ENCODE measurements at places on chromosomes 6 and 20.

- no peak for DNase-seq
These were observed 165.7 kb downstream of the MTFR2 start for GRCh38 chr6:136084403-136084802.

DNA sequence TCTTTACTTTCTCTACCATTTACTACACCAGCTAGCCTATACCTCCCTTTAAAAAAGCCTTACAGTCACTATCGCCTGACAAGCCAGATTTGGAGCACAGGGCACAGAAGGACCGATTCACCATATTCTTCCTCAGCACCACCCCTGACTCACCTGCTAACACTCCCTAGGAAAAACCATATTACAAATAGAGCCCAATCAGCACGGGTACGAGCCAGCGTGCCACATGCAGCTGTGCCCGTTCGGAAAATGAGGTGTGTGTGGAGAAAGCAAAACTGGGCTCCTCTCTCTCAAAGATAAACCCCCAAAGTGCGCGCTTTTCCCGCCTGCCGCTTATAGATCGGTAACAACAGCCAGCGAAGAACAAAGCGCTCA is 1.2 kb downstream of the SYNCRIP start:
- peak; percentile 4 for DNase-seq

- no peak for DNase-seq
These were observed 26.6 kb upstream of the TGM2 start for GRCh38 chr20:38191654-38192053.

DNA sequence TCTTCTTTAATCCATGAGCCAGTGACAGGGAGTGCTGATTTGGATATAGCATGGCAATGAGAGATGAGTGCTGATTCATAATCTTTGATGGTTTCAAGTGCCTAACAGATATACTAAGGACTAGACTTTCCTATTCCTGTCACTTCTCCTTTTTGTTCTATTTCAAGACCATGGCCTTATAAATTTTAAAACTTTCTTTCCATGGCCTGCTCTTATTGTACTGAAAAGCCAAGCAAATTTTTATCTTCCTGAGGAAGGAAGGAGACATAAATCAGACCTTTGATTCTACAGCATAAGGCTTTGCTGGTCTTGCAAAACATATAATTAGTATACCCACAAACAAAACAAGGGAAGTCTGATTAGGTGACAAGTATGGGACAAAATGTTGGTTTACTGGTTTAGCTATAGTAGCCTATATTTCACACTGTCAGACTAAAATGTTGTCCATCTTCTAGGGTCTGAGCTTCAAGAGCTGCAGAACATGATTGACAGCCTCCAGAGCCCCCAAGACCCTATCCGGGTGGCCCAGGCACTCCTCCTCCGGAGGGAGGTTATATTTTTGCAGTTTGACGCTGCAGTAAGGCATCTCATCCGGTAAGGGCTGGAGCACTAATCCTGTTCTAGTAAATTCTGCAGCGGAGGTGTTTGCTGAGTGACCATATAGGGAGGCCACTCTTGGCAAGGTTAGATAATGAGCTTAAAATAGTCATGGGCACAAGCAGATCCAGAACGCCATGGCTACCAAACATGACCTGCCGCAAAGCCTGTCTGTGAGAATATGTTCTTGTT is 82.3 kb downstream of the CD164 start:
- no peak for DNase-seq

DNA sequence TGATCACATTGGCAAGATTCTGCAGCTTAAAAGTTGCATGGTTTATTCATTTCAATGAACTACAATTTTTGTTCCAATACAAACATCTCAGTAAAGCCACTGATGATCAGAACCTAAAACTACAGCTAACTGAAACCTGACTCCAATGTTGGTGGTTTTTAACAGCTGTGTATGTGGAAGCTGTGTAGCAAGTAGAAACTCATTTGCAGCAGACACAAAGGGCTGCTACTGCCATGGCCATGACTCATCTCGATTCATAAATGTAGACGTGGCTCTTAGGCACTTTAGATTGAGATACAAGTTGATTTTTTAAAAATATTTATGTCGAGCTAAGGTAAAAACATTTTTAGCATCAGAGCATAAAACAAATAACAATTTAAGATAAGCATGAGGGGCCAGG is 19.5 kb upstream of the MAP3K4 start:
- no peak for DNase-seq

DNA sequence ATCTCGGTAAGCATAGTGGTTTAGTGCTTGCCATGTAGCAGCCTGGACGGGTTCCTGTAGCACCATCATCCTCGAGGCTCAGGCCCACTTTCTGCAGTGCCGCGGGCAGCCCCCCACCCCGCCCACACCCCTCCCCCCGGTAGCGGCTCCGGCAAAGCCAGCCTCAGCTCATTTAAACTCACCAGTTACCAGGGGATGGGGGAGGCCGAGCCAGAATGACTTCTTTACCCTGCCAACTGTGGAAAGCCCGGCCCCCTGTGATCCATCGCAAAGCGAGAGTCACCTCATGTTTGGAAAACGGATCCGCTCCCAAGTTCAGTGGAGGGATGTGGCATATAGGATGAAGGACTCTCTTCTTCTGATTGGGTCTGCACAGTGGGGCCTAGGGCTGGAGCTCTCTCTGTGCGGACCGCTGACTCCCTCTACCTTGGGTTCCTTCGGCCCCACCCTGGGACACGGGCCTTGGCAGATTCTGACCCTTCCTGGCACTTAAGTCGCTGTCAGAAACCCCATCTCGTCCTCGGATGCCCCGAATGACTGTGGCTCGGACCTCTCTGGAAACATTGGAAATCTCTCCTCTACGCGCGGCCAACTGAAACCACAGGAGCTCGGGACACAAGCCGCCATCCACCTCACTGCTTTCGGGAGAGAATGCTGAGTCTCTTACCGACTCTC is 337.8 kb upstream of the DEFB115 start:
- DNase-seq, result no peak

DNA sequence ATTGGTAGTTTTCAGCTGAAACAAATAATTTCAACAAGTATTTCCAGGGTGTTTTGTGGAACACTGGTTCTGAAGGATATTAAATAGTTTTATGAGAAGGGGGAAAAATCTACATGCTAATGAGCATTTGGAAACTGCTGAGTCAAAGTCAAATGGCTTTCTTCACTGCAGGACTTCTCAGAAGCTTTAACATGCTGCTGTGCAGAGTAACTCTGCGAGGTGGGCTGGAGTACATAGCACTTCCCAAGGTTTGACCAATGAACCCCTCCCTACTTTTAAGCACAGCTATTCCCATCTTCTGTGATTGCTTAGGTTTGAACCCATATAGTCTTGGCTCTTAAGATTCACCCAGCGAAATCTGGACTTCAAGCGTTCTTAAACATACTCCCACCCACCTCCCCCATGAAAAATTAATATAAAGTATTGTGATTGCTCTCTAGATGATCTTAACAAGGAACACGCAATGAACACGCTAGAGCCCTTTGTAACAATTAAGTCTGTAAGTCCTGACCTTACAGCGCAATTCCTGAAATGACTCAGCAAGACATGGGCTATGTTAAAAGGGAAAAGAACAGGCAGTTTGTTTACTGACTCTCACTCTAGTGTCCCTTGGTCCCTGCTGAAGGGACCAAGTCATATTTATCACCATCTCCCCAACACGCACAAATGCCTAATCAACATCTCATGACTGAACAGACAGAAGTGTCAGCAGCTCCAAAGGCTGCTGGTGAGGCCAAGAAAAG is 105.2 kb downstream of the NFATC2 start:
- DNase-seq, result no peak

DNA sequence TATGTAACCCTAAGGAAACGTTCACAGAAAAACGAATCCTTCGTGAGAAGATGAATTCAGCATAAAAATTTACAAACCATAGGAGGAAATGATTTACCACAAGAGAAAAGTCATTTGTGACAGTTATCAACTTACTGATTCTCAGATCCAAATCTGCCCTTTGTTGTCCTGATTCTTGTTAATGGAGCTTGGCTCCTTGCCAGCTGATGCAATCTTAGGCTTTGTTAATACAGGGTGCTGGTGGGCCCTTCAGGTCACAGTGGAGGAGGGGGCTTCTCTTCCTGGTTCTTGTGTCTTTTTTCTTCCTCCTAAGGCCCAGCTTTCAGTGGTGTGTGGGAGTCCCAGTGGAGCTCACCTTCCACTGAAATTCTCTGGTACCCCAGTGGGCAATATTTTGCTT is 108.4 kb upstream of the MAP3K7 start:
- DNase-seq, result no peak

GRCh38 chr6:69994251-69994650 is 127.9 kb downstream of the COL19A1 start:
- DNase-seq, result no peak

DNA sequence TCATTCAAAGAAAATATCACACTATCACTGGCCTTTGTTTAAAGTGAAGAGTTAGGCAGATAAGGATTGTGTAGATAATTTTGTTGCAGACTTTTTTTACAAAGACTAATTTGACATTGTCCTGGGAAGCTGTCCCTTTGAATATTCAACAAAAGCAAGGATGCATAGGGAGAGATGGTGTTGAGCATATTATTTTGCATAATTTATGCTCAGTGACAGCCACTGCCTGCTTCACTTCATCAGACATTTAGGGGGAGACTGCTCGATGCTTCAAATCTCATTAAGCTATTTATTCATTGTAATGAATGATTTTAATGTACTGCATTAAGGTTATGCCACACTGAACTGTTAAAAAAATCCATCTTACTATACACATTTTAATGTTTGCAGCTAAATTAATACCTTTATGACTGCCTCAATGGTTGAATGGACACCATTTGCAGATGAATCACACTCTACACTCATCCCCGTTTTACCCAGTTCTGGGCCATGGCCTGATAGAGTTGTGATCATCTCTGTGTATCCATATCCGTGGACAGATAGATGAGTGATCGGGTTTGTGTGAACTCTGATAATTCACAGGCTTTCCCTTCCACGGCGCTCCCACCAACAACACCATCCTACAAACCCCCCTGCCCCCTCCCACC is 128.0 kb downstream of the CDH4 start:
- no peak for DNase-seq

GRCh38 chr20:48329676-48330664 is 497.8 kb downstream of the PREX1 start:
- DNase-seq, result no peak

GRCh38 chr6:83467620-83468036 is 36.8 kb upstream of the ME1 start:
- DNase-seq, result no peak

- DNase-seq, result no peak
These were observed 13.4 kb upstream of the OCSTAMP start for GRCh38 chr20:46563860-46564221.

- DNase-seq, result no peak
These were observed 37.4 kb upstream of the KCNB1 start for GRCh38 chr20:49519777-49520359.

GRCh38 chr6:96212066-96212465 is 196.3 kb downstream of the FUT9 start:
- DNase-seq, result no peak

DNA sequence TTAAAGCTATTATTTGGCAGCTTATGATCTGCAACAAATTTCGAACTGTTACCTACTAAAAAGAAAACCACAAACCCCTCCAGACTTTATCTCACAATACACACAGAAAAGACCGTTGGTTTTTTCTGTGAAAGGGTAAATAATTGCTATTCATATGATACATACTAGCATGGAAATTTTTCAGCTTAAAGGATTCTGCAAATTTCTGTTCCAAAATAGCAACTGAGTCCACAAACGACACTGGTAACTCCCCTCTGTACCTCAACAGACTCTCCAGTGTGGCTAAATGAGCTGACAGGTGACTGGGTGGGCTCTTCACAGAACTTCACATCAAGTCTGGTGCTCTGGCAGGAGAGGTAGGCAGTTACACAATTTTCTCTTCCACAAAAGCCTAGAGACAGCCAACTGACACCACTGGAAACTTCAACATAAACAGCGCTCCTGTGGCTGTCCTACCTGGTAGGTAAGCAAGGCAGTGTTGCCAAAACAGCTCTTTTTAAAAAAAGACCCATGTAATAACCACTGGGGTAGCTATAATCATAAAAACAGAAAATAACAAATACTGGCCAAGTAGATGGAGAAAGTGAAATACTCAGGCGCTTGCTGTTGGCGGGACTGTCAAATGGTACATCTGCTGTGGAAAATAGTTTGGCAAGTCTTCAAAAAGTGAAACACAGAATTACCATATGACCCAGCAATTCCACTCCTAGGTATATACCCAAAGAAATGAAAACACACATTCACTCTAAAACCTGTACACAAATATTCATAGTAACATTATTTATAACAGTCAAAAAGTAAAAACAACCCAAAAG is 37.8 kb downstream of the ELOVL5 start:
- DNase-seq, result no peak

DNA sequence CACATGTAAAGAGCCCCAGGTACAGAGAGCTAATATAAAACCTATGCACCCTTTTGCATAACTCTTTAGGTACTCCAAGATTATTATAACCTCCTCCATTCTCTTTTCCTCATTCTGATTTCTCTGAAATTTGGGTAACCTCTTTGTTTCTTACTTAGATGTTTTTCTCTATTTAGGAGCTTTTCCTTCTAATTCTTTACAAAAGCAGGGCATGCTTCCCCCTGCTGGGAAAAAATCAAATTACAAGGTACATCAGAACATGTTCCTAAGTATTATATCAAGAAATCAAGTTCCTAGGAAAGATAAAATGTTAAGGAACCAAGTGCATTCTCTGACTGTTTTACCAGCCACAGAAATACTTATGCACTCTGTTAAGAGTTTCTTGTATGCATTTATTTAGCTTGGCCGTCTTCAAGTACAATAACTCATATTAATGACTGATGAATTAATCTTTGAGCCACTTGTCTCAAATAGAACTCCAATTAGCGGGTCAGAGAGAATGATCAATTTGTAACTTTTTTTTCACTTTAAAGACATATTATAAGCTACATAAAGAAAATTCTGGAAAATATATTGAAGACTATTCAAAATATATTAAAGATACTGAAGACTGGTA is 2.1 kb downstream of the KHDRBS2 start:
- no peak for DNase-seq

- DNase-seq, result no peak
These were observed 19.8 kb downstream of the FKBP5 start for GRCh38 chr6:35668744-35669450.

- no peak for DNase-seq
These were observed 168.0 kb downstream of the HDGFL1 start for GRCh38 chr6:22737331-22737730.

GRCh38 chr20:35673884-35674283 is 9.2 kb upstream of the CPNE1 start:
- no peak for DNase-seq

- no peak for DNase-seq
These were observed at the start of gene TBX18 for GRCh38 chr6:84764332-84765049. TBX18 (minus strand) TSS chr6:84764598; CDS start chr6:84764181, 417 bp downstream.

- no peak for DNase-seq
These were observed 61.6 kb upstream of the TNFRSF21 start for GRCh38 chr6:47371139-47371869.

DNA sequence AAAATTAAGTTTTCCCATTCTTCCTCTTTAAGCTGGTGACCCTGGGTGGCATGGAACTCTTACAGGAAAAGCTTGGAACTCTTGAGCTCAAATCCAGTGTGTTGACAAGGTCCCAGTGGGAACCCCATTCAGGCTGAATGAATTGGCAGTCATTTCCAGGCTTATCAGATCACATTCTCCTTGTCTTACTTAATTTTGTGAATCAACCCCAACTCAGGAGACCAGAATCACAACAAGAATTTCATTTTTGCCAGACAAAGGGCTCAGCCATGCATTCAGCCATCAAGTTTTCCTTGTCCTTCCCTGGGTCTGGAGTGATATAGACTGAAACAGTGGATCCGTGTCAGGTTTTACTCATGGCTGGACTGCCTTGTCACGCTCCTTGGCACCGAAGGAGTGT is 92.1 kb upstream of the EEF1E1 start:
- DNase-seq, result no peak
